NCI-H1436 (cell line): ENCODE measurements at places on chromosomes 16 and 17.
A peak's percentile ranks its signal among the peaks of the same experiment; 100 is the strongest.

GRCh38 chr16:67460961-67461360 is 20.0 kb downstream of the ATP6V0D1 start:
- DNase-seq = no peak

DNA sequence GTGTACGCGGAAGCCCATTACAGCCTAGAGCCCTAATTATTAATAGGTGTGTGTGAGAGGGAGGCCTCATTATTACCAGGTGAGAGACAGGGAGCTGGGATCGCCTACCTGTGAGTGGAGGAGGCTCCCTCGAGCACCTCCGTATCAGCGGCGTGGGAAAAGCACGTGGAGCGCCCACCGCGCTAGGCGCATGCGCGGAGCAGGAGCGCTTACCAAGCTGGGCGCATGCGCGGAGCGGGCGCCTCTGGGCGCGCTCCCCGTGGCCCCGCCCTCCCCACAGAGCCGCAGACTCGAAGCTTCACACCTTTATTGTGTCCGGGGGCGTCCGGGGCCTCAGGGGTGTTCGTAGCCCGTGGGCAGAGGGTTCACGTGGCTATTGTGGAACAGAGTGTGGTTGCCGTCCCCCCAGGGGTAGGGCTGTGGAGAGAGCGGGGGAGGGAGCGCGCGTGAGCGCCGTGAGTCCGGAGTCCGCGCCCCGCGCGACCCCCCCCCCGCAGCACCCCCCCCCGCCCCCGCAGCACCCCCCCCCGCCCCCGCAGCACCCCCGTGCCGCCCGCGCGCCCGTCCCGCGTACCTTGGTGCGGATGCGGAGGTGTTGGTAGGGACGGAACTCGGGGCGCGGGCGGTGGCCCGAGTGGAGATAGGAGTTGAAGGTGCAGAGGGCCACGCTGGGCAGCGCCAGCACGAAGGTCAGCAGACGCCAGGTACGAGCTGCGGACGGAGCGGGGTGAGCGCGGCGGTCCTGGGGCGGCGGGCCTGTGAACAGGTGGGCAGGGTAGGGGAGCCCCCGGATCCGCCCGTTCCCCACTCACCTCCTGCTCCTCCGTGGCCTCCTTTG is 500 bp downstream of the COX6A2 start:
- DNase-seq = no peak

DNA sequence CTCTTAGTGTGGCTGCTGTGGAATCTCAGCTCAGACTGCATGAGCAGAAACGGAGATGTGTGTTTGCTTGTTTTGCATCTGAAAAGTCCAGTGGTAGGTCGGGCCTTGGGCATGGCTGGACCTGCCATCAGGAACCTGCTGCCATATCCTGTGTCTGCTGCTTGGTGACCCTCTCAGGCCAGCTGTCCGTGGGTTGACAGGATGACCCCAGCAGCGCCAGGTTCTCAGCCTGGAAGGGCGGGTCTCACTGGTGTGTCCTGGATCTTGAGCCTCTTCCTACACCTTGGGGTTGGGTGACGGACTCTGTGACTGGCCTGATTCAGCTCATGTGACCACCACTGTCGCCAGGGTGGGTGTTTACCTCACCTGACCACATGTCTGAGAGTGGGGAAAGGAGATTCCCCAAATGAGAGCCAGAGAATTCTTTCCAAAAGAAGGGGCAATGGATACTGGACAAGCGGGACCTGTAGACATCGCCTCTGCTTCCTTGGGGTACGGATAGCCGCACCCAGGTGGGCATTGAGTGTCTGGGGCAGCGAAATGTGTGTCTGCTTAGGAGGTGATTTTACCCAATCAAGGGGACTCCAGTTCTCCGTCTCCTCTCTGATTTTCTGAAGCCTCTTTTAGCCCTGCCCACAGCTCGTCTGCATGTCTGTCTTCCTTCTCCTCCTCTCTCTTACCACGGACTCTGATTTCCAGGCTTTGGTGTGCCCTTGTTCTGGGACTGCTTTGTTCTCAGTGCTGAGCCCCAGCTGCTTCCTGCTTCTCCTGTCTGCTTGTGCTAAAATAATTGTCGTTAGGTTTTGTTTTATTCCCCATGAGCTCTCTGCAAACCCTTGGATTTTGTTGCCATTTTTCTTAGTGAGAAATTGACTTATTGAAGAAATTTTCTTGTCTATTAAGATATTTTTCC is 399.7 kb downstream of the CPPED1 start:
- no peak for DNase-seq

DNA sequence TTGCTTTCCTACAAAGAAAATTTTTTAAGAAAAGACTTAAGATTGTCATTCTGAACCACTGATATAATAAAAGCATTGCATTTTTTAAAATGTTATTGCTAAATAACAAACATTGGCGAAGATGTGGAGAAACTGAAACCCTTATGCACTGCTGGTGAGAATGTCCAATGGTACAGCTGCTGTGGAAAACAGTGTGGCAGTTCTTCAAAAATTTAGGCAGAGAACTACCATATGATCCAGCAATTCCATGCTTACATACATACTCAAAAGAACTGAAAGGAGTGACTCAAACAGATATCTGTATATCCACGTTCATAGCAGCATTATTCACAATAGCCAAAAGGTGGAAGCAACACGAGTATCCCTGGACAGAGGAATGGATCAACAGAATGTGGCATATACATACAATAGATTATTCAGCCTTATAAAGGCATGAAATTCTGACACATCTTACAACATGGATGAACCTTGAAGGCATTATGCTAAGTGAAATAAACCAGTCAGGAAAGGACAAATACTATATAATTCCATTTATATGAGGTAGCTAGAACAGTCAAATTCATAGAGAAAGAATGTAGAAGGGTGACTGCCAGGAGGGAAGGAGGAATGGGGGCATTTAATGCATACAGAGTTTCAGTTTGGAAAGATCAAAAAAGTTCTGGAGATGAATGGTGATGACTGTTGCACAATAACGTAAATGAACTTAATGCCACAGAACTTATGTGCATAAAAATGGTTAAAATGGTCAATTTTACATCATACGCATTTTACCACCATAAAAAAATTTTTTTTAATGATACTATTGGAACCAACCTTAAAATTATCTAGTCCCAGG is 92.1 kb downstream of the CACNG1 start:
- no peak for DNase-seq

GRCh38 chr16:75317532-75317931 is 66.1 kb upstream of the BCAR1 start:
- no peak for DNase-seq

- no peak for DNase-seq
Measured at GRCh38 chr17:15350777-15351477, 9.5 kb upstream of the TEKT3 start.

DNA sequence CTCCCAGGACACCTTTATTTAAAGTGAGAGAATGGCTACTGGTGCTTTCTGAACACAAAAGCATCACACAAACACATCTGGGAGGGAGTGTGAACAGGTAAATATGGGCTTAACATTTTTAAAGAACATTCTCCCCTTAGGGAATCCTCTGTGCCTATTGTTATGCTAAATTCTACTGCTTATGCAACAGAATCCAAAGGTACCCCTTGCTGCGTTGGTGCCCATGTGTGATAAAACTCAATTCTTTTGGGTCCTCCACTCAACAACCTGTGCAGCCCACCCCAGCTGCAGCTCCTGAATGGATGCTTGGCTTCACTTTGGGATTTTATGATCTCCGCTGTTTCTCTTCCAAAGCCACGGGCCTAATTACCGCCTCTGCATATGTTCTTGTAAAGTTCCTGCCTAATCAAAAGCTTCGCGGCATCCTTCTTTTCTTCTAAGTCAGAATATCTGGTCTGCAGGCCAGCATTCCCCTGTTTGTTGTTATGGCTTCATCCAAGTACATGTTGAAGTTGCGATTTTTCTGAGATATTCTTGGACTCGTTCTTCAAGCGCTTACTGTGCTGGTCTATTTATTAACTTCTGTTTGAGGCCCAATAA is 23.9 kb downstream of the RHBDL3 start:
- no peak for DNase-seq

- DNase-seq = no peak
Measured at GRCh38 chr17:78041386-78042179, 83.1 kb downstream of the TNRC6C start.

- DNase-seq = no peak
Measured at GRCh38 chr17:2635675-2636074, 42.2 kb downstream of the PAFAH1B1 start.

GRCh38 chr16:228151-228851 is 948 bp downstream of the LUC7L start:
- peak; percentile 29 for DNase-seq

- no peak for DNase-seq
Measured at GRCh38 chr17:58677194-58677880, 14.5 kb downstream of the TEX14 start.

- no peak for DNase-seq
Measured at GRCh38 chr16:76910931-76911330, 280.1 kb upstream of the MON1B start.

DNA sequence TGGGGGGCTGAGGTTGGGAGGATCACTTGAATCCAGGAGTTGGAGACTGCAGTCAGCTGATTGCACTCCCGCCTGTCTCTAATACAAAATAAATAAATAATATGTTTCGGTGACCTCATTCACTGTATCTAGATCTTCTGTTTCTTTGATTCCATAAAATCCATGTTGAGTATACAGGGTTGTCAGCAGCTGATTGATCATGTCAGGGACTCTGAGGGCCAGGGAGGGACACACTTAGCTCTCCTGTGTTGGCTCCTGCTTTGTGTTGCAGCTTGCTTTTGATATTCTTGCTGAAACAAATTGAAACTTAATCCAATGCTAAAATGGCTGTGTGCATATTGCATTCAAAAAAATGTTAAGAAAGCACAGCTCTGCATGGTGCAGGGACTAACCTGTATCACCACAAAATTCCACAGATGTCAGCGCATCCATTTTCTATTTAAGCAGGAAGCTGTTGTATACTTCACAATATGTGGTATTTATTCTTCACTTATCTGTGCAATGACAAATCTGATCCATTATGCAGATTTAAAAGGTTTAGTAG is 454.5 kb downstream of the CDH11 start:
- DNase-seq = no peak

- DNase-seq = no peak
Measured at GRCh38 chr17:36496018-36496789, 9.7 kb downstream of the ZNHIT3 start.

DNA sequence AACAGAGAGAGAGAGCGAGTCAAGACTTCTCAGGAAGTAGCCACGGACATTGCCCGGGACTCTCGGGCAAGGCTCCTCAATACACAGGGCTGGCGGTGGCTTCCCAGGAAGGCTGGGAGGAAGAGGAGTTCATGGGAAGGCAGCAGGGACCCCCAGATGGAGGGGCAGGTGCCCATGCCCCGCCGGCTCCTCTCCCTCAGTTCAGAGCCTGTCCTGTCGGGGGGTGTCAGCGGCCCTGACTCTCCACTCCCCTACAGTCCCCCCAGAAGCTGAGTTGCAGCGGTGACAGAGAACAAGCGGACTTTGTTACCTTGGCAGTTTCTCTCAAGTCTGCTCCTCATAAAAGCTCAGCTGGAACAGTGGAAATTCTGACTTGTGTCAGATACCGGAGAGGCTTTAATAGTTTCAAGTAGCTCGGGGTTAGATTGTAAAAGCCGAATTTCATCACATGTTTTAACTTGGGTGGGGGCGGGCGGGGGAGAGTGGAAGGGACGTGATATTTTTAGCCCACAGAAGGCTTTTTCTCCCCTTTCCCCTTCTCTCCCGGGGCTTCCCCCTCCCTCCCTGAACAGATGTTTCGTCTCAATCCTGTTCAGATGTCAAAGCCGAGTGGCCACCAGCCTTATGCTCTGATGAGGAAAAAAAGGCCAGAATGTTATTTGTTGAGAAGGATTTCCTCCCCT is 65.2 kb downstream of the NKD1 start:
- no peak for DNase-seq

- DNase-seq = peak; percentile 93
Measured at GRCh38 chr16:84520725-84521496, 16.5 kb upstream of the MEAK7 start.

GRCh38 chr17:57357392-57357784 is 101.1 kb downstream of the MSI2 start:
- DNase-seq = no peak

DNA sequence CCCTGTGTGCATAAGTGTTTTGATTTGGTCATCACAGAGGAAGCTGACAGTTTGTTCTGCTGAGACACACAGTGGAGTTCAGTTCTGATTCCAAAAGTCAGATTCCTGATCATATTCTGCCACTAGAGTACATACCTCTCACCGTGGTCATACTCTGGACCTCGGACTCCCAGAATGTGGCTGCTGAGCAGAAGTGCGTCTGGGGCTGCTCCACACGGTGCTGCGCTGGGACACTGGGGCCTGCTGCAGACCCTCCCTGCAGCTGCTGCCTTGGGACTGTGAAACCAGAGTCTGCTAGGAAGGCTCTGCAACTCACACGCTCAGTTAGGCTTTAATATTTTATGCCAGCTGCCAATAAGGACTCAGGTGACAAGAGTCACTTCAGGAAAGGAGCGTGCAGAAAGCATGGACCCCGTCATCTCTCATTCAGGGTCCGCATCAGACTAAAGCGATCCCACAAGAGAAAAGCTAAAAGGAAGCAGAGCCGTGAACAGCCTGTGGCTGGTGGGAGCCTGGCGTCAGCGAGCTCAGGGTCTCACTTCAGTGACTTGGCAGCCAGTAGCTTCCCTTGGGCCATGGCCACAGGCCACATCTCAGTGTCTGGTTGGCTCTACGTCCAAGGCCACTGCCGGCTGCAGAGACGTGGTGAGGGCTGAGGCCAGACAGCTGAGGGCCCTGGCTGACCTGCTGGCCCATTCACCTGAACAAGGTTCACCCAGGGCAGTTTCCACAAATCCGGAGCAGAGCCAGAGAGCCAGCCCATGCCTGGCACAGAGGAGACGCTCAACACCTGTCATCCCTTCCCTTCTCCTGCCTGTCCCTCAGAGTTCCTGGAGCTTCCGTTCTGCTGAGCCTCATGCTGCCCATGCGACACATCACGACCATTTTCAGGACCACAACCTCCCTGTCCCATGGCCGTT is 24.7 kb upstream of the KIFC3 start:
- no peak for DNase-seq

GRCh38 chr17:55265311-55266021 is 706 bp downstream of the HLF start:
- DNase-seq = no peak

- DNase-seq = no peak
Measured at GRCh38 chr17:49977463-49978389, 8.7 kb downstream of the DLX4 start.

DNA sequence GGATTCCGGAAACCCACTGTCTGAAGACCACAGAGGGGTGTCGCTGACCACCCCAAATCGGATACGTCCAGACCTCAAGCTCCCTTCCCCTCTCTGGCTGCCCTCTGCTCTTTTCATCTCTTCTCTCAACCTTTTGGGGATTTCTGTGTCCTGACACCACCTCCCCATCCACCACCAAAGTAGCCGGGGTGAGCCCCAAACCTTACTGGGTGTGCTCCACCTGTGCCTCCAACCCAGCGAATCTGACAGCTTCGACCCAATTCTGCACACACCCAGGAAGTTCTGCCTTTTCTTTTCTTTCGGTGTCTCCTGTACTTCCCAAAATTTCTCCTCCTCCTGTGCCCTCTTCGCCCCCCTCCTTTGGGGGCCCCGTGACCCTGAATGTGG is 534 bp downstream of the KCTD11 start:
- no peak for DNase-seq

DNA sequence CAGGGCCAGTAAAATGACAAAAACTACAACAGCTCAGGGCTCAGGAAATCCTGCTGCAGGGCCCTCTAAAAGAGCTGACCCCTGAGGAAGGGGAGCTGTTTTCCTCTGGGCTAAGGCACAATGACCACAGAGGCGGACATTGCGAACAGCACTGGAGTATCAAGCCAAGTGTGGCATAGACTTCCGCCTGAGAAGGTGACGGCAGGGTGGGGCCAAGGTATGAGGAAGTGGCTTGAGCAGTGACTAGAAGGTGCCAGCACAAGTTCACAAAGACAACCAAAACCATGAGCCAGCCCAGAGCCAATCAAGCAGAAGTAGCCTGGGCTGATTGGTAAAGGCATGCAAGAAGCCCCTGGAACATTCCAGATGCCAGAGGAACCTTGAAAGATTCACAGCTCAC is 13.9 kb downstream of the ERN2 start:
- DNase-seq = no peak
